ENCODE measurements at places on chromosomes 5 and 9.

DNA sequence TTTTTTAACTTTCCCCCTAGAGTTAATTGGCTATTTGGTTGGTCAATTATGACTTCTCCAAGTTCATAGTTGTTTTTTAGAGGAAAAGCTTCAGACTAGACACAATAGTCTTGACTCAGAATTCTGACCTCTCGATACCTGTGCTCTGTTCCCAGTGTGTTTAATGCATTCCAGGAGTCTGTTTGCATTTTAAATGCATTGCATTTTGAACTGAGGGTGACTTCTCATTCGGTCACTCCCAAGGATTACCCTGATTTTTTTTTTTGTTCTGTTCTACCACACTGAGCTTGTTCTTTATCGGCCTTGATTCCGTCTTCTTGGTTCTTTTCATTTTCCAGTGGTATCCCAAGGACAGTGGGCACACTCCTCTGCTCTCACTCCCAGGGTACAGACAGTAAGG lies 16.3 kb downstream of the ARHGEF28 start:
- no peak for DNase-seq

- DNase-seq: no peak
These were observed 47.5 kb upstream of the ORM1 start for GRCh38 chr9:114275246-114276004.

DNA sequence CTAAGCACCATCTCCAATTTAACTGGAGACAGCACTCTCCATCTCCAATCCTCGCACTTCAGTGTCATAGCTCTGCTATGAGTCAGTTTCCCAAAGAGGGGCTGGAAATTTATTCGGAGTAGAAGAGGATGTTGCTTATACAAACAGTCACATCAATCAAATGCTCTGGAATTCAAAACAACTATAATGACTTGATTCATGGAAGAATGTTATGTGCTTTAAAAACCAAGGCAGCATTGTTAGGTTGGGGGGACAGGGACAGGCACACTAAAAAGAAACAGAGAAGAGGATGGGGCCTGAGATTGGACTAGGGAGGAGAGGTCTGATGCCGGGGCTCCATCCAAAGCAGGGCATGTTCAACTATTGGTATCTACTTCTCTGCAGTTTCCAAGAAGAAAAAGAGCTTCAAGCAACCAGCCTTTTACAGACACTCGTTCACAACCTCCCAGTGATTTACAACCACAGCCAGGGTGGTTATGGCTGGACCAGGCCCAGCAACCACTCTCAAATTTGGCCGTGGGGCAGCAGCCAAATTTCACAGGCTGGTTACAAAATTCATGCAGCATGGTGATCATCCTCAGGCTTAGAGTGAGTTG lies 117.5 kb upstream of the ZNF366 start:
- no peak for DNase-seq

DNA sequence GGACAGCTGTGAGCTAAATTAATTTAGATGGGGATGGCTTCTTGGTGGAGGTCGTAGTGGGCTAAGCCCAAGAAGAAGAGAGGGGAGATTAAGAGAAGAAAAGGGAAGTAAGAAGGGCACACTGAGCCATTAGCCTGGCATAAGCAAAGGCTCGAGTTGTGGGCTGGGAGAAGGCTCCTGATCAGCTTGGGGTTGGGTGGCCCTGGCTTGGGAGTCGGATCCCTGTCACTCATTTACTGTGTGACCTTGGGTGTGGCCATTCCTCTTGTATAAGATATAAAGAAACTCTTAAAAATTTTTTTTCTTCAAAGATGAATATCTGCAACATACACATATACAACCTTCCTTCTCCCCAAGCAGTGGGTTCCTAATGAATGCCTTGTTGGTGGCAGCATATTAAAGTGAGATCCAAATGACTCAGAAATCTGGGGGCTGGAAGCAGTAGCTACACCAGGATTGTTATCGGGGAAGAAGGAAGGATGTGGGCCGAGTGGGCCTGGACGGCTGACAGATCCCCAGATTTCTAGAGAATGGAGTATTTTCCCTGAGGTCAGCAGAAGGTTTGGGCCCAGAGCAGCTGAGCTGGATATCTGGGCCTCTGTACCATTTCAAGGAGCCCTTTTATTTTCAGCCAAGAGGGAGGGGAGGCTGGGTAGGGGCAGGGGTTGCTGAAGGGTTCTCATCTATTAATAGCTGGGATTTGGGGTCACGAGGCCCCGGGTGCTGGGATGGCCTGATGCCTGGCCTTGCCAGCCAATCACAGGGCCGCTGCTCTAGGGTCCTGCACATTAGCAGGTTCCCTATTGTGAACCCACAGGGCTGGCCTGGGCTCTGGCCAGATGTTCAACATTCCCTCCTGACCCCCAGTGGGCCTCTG lies 52.1 kb downstream of the PPARGC1B start:
- DNase-seq: no peak

- no peak for DNase-seq
These were observed 215.2 kb upstream of the KLF4 start for GRCh38 chr9:107704774-107705173.

- DNase-seq: no peak
These were observed 213.9 kb downstream of the PBX3 start for GRCh38 chr9:125961072-125961471.

GRCh38 chr5:95027151-95027721 lies 257.7 kb downstream of the MCTP1 start:
- no peak for DNase-seq

GRCh38 chr5:132114150-132115121 lies 40.8 kb downstream of the CSF2 start:
- DNase-seq: no peak

GRCh38 chr9:129972816-129973215 lies 70.2 kb downstream of the FNBP1 start:
- DNase-seq: no peak

DNA sequence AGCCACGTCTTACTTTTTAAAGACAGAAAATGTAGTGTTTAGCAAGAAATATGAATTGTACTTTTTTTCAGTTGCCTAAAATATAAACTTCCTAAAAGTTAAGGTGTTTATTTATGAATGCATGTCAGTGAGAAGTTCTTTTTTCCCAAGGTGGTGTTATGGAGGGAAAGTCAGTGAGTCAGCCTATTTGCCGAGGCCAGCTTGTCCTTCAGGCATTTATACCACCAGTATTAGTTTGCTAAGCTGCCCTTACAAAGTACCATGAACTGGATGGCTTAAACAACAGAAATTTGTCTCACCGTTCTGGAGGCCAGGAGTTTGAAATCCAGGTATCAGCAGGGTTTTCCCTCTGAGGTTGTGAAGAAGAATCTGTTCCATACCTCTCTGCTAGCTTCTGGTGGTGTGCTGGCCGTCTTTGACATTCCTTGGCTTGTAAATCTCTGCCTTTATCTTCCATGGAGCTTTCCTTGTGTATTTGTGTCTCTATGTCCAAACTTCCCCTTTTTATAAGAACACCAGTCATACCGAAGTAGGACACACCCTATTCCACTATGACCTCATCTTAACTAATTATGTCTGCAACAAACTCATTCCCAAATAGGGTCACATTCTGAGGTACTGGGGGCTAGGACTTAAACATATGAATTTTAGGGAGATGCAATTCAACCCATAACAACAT lies 38.4 kb downstream of the PRKACG start:
- DNase-seq: no peak

- DNase-seq: no peak
These were observed 6.4 kb downstream of the PLIN2 start for GRCh38 chr9:19120877-19121276.

DNA sequence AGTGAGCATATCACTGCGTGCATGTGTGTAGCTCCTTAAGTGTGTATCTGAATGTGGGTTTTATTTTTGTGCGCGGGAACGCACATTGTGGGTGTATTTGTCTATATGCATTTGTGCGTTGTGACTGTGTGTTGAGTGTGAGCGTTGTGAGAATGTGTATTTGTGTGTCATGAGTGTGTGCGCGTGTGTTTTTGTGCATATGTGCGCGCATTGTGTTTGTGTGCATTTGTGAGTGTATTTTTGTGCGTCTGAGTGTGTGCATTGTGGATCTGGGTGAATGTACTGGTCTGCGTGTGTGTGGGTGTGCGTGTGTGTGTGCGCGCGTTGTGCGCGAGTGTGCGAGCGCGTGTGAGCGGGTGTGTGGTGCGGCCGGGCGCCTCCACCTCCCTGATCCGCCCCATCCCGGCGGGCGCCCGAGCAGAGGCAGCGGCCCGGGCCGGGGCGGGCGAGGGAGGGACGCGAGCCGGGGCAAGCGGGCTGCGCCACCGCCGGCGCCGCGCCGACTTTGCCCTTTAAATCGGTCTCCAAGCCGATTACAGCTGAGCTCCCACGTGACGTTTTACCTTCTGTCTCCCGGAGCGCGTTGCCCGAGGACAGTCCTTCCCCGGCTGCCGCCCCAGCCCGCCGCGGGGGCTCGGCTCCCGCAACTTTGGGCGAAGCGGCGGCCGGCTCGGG lies at the start of gene RASGRF2:
RASGRF2 (plus strand) TSS at position 596 of the 675 bp plus-strand sequence. CDS start 376 bp downstream, outside the sequence.
- no peak for DNase-seq

- DNase-seq: no peak
These were observed 339.7 kb downstream of the RAB3C start for GRCh38 chr5:58922461-58923171.

GRCh38 chr5:88678770-88679381 lies 204.1 kb downstream of the MEF2C start:
- no peak for DNase-seq

GRCh38 chr5:100788417-100788816 lies 114.7 kb downstream of the ST8SIA4 start:
- no peak for DNase-seq

DNA sequence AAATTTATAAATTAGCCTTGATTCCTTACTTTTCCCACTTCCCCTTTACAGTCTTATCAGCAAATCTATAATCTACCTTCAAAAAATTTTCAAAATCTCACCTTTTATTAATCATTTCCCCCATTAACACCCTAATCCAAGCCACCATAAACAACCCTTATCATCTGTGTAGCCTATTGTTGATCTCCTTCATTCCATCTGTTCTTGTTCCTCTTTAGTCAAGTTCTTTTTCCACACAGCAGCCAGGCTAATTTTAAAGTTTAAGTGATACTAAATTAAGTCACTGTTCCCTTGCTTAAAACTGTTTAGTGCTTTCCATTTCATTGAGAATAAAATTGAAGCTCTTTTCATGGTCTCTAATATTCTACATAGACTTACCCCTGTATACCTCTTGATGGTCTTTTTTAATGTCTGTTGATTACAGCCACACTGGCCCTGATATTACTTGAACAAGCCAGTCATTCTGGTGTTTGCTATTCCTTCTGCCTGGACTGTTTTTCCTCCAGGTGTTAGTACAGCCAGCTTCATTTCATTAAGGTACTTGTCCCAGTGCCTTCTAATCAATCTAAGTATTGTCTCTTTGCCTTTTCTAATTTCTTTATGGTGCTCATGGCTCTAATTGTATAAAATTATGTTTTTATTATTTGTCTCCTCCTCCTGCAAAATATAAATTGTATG lies 31.1 kb downstream of the GPR151 start:
- DNase-seq: no peak

- DNase-seq: no peak
These were observed 304.0 kb downstream of the TLR4 start for GRCh38 chr9:118008246-118008645.

DNA sequence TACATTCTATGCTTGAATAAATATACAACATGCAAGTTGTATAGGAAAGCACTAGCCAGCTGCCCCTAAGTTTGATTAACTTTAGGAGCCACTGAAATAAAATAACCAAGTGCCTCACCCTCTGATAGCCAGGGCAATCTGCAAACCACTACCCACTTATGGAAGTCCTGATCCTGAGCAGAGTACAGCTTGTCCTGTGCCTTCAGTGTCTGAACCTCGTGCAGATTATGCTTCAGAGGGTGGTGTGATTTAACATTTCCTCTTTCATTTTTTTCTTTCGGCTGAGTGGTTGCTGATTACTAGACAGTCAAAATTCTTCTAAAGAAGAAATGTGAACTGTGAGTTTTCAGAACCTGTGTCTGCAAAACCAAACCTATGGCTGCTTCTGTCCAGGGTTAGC lies 327.7 kb downstream of the PIK3R1 start:
- no peak for DNase-seq

GRCh38 chr5:146395193-146395592 lies 51.9 kb upstream of the TCERG1 start:
- no peak for DNase-seq

- no peak for DNase-seq
These were observed 46.6 kb upstream of the OLFM1 start for GRCh38 chr9:135040892-135041291.

DNA sequence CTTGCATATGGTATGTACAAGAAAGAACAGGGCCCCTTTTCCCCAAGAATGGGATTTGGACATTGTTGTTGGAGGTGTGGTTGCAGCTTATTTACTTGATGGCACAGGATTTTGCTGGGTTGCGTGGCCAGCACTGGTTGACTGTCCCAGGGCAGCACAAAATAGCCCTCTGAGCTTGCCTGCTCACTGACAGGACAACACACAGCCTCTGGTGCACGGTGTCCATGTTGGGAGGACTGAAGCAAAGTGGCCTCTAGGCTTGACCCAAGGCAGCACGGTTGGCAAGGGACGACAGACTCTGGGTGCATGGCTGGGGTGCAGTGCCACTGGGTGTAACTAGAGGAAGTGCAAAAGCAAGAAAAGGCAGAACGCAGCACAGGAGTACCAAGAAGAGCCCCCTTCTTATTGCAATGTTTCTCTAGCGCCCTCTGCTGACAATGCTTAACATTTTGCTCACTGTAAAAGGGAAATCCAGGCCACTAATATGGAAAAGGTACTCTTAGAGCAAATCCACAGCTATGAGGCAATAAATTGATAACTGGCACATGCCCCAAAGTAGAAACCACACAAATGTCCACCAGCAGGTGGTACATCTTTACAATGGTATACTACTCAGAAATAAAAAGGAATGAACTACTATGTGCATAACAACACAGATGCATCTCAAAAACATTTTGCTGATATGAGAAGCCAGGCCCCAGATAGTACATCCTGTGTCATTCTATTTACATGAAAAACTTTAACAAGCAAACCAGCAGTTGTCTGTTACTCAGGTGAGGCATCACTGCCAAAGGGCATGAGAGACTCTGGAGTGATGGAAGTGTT lies 47.4 kb upstream of the BARX1 start:
- peak; percentile 79 for DNase-seq

DNA sequence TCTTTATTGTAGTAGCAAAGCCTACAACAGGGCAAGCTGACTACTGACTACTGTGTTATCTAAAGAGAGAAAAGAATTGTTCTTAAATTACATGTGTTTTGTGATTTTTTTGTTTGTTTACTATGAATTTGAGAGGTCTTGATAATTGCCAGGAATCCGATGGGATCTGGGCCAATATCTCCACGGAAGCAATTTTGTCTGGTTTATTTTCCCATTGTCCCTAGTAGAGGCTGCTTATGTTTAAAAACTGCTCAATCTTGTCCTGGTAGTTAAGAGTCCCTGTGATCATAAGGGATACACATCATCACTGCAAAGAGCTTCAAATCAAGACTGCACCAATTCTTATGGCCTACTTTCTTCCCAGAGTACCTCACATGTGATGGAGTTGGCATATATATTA lies 94.4 kb downstream of the GLDC start:
- peak; percentile 82 for DNase-seq

GRCh38 chr5:132251220-132251725 lies 6.2 kb upstream of the PDLIM4 start:
- no peak for DNase-seq

GRCh38 chr9:88680505-88681160 lies 145.7 kb downstream of the NXNL2 start:
- no peak for DNase-seq
